ENCODE measurements at places on chromosomes 11 and 22. TPM values are rescaled to one million over a fixed set of nuclear protein-coding genes. Genes with fewer than 3 reads are reported as not detected.
A peak's percentile ranks its signal among the peaks of the same experiment; 100 is the strongest.

Gene CCDC73
- total RNA-seq: not detected

Gene SUSD2
- 0.05 TPM for total RNA-seq

Gene TMEM86A
- not detected for total RNA-seq

Gene DDI1
- total RNA-seq: not detected

- DNase-seq: peak; percentile 86
Measured at GRCh38 chr22:46866591-46866990, 104.1 kb downstream of the TBC1D22A start.

GRCh38 chr11:124460459-124460858 lies 15.0 kb upstream of the OR8B8 start:
- no peak for DNase-seq

DNA sequence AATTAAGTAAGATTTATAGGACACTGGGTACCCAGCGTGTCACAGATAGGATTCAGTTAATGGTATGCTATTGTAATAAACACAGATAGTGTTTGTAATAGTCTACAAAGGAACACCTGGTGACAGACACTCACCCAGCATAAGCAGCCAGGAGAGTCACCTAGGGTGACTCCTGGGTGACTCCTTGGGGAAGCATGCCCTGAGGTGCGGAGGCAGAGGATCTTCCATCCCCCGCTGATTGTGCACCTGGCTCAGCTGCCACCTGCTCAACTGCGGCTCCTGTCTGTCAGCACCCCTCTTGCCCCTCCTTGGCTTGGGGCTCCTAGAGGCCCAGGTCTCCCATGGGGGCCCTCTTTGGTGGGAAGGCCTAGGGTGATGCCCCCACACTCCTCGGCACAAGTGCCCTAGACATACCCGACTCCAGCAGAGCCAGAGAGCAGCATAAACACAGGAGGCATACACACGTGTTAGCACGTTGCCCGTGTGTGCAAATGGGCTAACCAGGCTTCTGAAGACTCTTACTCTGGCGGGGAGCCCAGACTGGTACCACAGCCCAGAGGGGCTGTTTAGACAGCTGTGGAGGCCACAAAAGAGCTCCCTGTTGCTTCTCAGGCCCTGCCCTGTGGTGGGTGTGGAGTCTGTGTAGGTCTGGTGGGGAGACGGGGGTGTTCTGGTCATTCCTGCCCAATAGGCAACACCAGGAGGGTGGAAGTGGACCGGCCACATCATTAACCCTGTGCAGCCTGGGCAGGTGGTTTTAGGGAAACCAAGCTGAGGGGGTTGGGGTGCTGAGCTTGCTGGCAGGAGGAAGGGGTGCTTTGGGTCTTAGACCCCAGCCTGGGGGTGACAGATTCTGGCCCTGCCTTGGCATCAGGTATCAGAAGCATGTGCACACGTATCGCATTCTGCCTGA lies 3.0 kb downstream of the INPPL1 start:
- DNase-seq: no peak

DNA sequence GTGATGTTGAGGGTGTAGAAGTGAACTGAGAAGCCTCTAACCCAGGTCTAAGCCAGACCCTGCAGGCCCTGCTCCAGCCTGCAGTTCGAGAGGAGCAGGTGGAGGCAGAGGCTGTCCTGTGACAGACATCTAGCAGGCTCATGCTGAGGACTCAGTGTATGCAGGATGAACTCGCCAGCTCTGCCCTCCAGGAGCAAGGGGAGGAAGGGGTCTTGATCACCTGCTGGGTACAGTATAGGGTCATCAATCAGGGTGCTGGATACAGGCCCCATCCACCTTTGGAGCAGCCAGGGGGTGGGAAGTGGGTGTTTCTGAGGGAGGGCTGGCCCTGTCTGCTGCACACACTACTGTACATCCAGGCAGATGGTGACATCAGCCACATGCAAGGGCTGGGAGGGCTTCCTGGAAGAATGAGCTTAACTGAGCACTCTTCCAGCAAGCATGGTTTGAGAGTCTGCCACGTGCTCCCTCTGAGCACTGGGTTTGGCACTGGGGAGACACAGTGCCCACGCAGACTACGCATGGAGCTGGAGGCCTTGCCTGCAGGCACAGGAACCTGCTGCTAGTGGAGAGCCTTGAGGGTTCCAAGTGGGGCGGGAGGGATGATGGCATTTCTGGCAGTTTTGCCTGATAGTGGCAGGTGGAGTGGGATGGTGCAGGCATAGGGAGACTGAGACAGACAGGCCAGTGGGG lies 9.2 kb downstream of the MAPK8IP1 start:
- no peak for DNase-seq

GRCh38 chr11:126720539-126721235 lies 279.9 kb downstream of the KIRREL3 start:
- DNase-seq: no peak

DNA sequence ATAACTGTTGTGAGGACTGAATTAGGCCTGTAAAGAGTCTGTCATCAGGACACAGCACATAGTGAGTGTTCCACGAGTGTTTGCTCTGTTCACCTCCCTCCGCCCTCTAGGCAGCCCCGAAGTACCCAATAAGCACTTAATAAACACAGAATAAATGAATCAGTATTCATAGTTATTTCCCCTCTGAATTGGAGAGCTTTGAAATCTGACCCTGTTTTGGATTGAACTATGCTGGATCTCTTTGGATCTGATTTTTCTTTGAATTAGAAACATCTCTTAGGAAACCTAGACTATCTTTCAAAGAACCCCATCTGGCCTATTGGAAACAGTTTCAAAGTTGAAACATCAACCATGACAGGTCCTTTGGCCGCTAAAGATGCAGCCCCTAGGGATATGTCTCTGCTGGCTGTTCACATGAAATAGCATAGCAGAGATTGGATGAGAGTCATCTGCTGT lies 615.5 kb downstream of the NTM start:
- no peak for DNase-seq

DNA sequence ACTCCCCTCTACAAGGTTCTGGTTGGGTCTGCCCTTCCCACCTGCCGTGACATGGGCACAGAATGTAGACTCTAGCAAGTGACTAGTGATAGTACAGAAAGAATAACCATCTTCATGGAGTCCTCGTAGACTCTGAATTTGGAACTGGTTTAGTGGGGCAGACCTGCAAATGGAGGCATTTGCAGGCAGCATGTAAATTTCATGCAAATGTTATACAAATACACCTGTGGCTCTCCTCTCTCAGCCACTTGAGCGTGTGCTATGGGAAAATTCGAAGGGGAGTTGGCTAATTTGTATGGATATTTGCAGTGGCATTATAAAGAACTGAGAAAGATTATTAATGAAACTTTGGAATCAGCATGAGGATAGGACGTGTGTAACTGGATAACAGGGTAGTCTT lies 85.0 kb downstream of the SCN3B start:
- no peak for DNase-seq

DNA sequence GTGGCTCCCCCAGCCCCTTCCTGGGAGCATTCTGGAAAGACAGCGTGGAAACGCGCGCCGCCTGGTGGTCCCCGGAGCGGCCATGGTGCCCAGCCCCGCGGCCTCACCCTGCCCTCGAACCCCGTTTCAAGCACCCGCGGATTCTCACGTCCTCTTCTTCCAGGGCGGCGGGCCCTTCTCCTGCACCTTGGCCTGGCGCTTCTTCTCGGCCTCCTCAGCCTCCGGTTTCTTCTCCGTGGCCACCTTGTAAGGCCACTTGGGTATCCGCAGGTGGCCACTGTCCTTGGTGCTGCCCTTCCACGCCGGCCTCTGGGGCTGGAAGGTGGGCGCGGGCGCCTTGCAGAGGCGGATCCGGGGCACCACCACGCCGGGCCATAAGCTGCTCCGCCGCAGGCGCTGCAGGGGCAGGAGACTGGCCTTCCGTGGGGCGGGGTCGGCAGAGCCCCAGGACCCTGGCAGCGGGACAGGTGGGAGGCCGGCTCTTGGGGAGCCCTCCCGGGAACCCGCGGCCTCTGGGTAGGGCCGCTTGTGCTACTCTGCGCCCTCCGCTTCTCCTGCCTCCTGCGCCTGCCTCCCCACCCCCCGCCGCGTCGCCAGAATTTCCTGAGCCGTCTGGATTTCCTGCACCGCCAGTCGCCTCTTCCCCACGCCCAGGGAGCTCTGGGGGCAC lies 83.4 kb downstream of the TRIM51G start:
- peak; percentile 32 for DNase-seq

GRCh38 chr11:75558939-75559843 lies 2.9 kb upstream of the SERPINH1 start:
- DNase-seq: peak; percentile 60

DNA sequence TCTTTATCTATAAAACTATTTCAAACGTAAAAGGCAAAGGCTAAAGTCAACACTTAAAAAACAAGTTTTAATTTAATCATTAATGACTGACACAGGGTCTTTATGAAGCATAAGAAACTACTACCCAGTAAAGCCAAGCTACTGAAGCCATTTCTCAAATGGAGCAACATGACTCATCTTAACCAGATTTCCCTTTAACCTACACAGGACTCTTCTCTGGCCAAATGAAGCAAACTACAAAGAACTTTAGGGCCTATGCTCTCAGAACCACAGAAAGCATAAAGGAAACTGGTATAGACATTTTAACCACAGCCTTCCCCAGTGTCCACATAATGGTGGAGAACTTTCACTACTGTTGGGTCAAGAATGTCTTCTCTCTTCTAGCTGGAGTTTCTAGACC lies 34.7 kb downstream of the ALG9 start:
- DNase-seq: no peak

GRCh38 chr11:92941676-92942571 lies 27.5 kb upstream of the MTNR1B start:
- no peak for DNase-seq
